ENCODE measurements at places on chromosomes 1 and 21. TPM values are rescaled to one million over a fixed set of nuclear protein-coding genes. Genes with fewer than 3 reads are reported as not detected.

The SMPDL3B gene
- total RNA-seq: 0.30 TPM

The PCSK9 gene
- total RNA-seq: not detected

The LCE6A gene
- not detected for total RNA-seq

The ZYG11B gene
- 9.3 TPM for total RNA-seq

The ZNF695 gene
- total RNA-seq: 0.95 TPM

The SPOCD1 gene
- total RNA-seq: not detected

The OR2T2 gene
- not detected for total RNA-seq

The IQCC gene
- total RNA-seq: 6.1 TPM

The GUCA2A gene
- total RNA-seq: not detected

The AQP10 gene
- total RNA-seq: not detected

The OR6N1 gene
- total RNA-seq: not detected

The MPL gene
- total RNA-seq: not detected

The SLC22A15 gene
- 0.36 TPM for total RNA-seq

The FAAH gene
- total RNA-seq: 6.8 TPM

The AMY1C gene
- total RNA-seq: not detected

The SYCP1 gene
- not detected for total RNA-seq

The PRRX1 gene
- not detected for total RNA-seq

The ARID4B gene
- 50.8 TPM for total RNA-seq

The BARHL2 gene
- total RNA-seq: not detected

The CA6 gene
- 1.3 TPM for total RNA-seq

The CHODL gene
- total RNA-seq: not detected

The KRTAP22-1 gene
- total RNA-seq: not detected

The PGLYRP3 gene
- not detected for total RNA-seq

The PAQR7 gene
- 6.8 TPM for total RNA-seq

The CACNA1E gene
- total RNA-seq: not detected

The LHX8 gene
- total RNA-seq: not detected

The OR2T29 gene
- not detected for total RNA-seq

The HSF2BP gene
- 1.3 TPM for total RNA-seq

The PCAT6 gene
- total RNA-seq: 1.4 TPM

The WDR64 gene
- total RNA-seq: not detected

The DNAJB4 gene
- total RNA-seq: 10.3 TPM

The PINK1 gene
- 2.4 TPM for total RNA-seq

The SFN gene
- 0.47 TPM for total RNA-seq

The FHAD1 gene
- not detected for total RNA-seq

The TEDDM1 gene
- not detected for total RNA-seq

The SLAMF9 gene
- not detected for total RNA-seq

The TCEA3 gene
- 7.8 TPM for total RNA-seq

The KCNK2 gene
- not detected for total RNA-seq

The CELA3B gene
- not detected for total RNA-seq

The CD164L2 gene
- total RNA-seq: not detected

The MTARC1 gene
- not detected for total RNA-seq

The ZBTB18 gene
- total RNA-seq: 5.5 TPM

The SH2D2A gene
- total RNA-seq: 282 TPM

The GPATCH2 gene
- 12.1 TPM for total RNA-seq

The MYBPHL gene
- not detected for total RNA-seq

The ANGPTL1 gene
- not detected for total RNA-seq

The CD1C gene
- 0.45 TPM for total RNA-seq

The OR2G2 gene
- not detected for total RNA-seq

The VCAM1 gene
- not detected for total RNA-seq

The CYP4Z1 gene
- not detected for total RNA-seq

The ZFP69B gene
- total RNA-seq: 6.3 TPM

The NR1I3 gene
- total RNA-seq: not detected

The CADM3 gene
- not detected for total RNA-seq

The VAV3 gene
- total RNA-seq: 5.5 TPM

The TRAF3IP3 gene
- 392 TPM for total RNA-seq

The EDN2 gene
- not detected for total RNA-seq
